ENCODE measurements at places on chromosomes 7 and 10. TPM values are rescaled to one million over a fixed set of nuclear protein-coding genes. Genes with fewer than 3 reads are reported as not detected.

CFAP43 gene
- total RNA-seq = 0.28 TPM

DNA sequence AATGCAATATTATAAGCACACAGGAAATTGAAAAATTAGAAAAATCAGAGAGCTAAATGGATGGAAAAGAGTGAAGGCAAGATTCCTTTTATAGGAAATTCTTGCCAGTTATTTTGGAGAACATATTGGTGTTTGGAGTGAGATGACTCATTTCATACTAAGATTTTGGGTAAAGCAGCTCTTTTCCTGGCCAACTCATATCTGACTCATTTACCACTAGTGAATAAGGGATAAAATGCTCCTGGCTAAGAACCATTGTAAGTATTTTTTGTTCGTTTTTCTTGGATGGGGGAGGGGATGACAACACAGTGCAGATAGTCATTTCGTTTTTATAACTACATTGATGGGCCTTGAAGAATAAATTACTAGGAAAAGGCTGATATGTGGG, 139.3 kb downstream of the TWIST1 start:
- DNase-seq = no peak

DNA sequence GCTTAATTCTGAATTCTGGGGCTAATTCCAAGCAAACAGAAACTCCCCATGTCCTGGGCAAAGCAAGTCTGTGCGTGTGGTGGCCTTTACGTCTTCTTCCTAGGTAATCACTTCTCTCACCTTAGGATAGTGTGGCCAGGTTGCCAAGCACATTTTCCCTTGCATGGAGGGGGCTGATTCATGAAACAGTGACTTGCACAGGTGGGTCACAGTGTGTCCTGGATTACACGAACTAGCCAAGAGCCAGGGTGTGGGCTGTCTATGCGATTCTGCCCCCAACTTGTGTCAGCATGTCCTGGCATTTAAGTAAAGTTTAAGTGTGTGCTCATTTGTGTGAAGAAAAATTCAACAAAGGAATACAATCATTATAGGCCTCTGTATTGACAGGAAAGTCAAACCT, 18.5 kb upstream of the SEM1 start:
- no peak for DNase-seq

DNA sequence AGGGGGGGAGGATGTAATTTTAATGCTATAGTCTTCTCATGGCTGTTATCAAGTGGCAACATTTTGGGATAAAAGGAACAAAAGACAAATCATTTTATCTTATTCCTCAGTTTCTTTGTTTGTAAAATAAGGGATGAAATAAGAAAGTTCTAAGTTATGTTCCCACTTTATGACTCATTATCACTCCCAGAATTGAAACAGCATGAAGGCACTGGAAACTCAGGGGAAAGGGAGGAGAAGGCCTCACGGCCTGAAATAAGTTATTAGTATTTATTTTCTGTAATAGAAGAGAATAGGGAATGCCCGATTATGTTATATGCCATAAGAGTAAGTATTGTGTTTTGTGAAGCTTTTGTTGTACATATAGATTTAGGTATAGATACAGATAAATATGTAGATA, 85.0 kb upstream of the NAMPT start:
- no peak for DNase-seq

DNA sequence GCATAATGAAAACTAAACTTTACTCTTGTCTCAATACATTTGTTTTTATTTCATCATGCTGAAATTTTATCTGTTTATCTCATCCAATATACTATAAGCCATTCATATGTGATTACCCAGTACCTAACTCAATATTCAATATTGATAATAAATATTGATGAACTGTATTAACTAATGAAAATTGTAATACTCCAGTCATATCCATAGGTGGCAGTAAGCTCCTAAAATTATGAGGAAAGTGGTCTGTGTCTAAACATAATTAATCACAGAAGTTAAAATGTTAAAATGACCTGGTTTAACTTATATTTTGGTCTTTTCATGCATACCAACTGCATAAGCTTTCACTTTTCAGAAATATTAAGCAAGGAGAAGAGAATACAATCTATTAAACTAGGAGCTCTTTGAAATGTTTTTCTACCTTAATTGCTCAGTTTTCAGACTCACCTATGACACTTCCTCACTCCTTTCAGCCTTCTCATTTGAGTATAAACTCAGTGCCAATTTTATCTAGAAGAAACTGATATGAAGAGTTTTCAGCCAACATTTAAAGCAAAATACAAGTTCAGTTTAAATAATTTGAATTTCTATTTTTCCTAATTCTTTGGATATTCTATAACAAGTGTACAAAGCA, 30.5 kb upstream of the VWDE start:
- no peak for DNase-seq

PPP1R3A gene
- total RNA-seq = not detected

NPM3 gene
- 19.1 TPM for total RNA-seq

DNA sequence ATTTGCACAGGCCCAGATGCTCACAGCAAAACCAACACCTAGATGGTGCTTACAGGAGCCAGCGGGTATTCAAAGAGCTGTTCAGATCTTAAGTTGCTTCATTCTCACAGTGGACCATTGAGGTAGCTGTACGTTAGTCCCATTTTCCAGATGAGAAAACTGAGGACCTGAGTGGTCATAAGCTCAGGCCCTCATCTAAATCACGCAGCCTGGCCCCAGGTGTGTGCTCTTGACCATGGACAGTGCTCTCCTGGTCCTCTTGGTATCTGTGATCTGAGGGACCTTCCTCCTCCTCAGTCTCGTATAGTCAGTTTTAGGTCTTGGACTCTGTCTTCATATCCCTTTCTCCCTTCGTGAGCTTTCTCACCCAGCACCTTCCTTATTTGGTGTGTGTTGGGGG, 43.7 kb downstream of the HTRA1 start:
- DNase-seq = no peak

- DNase-seq = no peak
Measured at GRCh38 chr7:109136893-109137292, 567.2 kb downstream of the DNAJB9 start.

- no peak for DNase-seq
Measured at GRCh38 chr7:28157831-28158416, 22.7 kb downstream of the JAZF1 start.

SH2D4B gene
- total RNA-seq = not detected

DNA sequence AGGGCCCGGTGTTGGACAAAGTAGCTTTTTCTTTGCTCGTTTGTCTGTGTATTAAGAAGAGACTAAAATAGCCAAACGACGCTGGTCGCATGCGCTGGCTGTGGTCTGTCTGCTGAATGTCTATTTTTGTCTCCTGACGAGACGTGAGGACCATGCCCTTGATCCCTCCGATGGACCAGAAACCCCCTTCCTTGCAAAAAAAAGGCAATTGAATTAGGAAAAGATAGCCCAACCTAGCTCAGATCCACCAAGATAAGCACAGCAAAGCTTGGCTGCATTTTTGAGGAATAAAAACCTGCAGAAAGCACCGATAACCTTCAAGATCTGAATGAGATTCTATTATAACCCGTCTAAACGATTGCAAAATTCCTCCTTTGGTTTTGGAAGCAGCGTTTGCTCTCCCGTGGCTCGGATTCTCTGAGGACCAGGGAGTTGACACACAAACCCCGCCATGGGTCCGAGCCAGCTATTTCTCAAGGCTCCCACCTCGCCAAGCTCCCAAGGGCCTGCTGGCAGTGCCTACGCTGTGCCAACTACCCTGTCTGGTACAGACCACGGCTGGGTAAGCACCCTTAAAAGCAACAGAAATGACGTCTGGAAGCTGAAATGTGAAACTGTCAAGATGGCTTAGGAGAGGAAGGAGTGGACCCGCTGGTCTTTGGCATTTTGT, 17.7 kb upstream of the TTYH3 start:
- DNase-seq = no peak

AOC1 gene
- 0.46 TPM for total RNA-seq

Measured in posterior vena cava (tissue), 2 donors.